Activated CD8-positive, alpha-beta memory T cell treated with anti-CD3 and anti-CD28 coated beads for 1 hour (primary cell): ENCODE measurements at places on chromosomes 13 and 19.

- DNase-seq, result no peak
Observed at GRCh38 chr13:59476366-59476765, 687.4 kb downstream of the DIAPH3 start.

- no peak for DNase-seq
Observed at GRCh38 chr19:40150170-40150569, 41.1 kb upstream of the MAP3K10 start.

- no peak for DNase-seq
Observed at GRCh38 chr13:106561551-106562170, 6.3 kb downstream of the ARGLU1 start.

DNA sequence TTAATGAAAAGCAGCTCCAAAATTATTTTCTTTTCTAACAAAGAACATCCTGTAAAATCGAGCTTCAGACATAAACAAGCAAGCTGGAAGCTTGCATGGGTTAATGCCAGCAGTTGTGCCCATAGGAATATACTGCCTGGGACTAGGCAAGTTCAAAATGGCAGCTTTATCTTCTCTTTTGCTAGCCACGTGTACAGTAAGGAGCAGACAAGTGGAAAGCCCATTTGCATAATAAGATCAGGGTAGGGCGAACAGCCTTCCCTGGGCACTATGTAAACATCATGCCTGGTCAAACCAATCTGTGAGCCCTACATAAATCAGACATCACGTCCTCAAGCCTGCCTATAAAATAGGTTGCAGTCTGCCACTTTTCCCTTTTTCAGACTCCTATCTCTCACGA, 489.7 kb downstream of the RFC3 start:
- DNase-seq, result no peak

DNA sequence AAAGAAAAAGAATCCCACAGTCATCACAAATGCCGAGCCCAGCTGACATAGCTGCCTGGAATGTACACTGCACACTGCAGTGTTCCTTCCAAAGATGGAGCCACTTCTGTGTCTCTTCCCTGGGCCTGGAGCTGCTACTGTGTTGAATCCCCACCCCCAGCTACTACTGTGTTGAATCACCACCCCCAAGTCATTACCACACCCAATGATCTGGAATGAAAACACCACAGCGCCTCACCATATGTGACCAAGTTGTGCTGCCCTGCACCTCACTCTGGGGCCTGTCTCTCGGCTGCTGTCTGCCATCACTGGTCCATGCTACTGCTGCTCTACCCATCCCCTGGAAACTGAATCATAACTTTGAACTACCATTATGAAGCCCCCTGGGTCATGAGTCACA, 861.2 kb downstream of the UQCRFS1 start:
- no peak for DNase-seq

- DNase-seq, result no peak
Observed at GRCh38 chr19:40693150-40693788, 2.8 kb upstream of the NUMBL start.

- no peak for DNase-seq
Observed at GRCh38 chr13:103884101-103884723, 818.0 kb upstream of the SLC10A2 start.

DNA sequence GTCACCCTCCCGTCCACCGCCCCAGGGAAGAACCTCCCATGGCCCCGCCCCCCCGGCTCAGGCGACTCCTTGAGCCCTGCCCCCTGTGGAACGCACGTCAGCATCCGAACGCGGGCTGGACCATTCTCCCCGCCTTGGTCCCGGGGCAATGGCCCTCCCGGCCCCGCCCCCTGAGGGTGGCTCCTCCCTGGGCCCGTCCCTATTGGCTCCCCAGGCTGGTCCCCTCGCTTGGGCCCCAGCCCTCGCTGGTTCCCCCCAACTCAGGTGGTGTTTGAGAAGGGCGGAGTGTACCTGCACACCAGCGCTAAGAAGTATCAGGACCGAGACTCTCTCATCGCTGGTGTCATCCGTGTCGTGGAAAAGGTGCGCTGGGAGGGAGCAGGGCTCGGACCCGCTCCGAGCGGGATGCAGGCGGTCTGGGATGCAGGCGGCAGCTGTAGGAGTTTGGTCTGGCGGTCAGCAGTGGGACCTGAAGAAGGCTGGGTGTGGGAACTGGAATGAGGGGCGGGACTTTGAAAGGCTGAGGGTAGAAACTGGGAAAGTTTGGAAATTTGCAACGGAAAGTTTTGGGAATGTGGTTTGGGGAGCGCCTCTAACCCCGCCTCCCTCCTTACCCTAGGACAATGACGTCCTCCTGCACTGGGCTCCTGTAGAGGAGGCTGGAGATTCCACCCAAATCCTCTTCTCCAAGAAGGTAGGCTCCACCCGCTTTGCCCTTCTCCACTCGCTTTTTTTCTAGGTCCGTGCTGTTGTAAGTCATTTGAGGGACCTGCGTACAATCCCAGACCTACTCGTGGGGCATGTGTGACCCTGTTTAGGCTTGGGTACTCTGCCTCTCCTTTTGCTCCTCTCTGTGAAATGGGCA, 609 bp downstream of the TBC1D17 start:
- peak; percentile 95 for DNase-seq

GRCh38 chr13:103431856-103432255, 365.6 kb upstream of the SLC10A2 start:
- no peak for DNase-seq

DNA sequence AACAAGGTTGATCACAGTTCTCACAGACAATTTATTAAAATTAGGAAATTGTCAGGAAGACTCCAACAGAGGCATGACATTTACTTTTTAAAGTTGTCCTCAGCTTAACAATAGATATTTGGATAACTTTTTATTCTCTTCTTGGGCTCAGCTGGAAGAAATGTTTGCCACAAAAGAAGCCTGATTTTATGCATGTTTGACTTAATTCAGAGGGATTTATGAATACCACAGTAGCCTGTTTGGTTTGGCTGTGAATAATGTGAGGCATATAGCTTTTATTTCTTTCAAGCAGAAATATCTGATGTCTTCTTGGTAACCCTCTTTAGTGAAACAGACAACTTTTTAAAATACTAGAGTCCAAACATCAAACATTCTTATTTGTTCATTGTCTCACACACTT, 1464.5 kb upstream of the SLC10A2 start:
- DNase-seq, result no peak

DNA sequence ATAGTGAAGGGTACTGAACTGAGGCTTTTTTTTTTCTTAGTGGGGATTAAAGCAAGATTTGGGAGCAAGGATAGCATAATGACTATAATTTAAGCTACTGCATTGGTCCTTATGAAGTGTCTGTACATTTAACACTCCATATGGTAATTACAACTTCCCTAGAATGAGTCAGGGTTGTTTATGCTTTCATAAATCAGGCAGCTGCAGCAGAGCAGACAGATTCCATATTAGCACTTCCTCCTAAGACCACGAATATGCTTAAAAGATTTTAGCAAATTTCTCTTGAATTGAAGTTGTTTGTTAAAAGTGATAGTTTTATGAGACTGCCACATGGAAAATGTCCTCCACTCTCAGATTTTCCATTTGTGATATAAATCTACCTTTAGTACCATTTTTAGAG, 401.1 kb upstream of the SPRY2 start:
- DNase-seq, result no peak

DNA sequence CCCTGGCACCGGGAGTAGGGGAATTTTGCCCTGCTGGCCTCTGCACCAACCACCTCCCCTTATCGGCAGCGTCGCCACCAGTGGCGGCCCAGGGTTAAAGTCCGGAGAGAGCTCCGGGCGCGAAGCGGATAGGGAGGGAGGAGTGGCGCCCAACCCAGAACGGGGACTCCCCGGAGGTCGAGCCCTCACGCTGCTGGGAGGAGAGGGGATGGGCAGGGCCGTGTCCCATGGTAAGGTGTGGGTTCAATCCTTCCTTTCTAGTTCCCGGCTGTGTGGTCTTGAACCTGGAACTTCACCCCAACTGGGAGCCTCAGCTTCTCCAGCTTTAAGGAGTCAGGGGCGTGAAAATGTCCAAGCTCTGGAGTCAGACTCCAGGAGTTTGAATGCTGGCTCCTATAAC, 23.3 kb upstream of the BCL3 start:
- no peak for DNase-seq

DNA sequence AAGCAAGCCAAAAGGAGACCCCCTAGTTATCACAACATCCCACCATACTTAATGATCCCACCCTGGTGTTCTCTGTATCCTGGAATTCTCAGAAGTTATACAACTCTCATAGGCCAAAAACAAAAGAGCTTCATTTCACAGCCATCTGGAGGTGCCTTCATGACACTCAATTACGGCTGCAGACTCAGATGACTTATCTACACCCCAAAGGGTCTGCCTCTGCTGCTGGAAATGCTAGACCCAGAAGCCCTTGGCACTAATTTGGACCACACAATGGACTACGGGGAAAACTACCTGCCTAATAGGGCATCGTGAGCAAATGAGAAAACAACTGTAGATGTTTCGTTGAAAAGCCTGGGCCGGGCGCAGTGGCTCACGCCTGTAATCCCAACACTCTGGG, 40.2 kb downstream of the BRD4 start:
- no peak for DNase-seq

GRCh38 chr13:113527272-113527958, 36.9 kb upstream of the DCUN1D2 start:
- DNase-seq, result no peak

DNA sequence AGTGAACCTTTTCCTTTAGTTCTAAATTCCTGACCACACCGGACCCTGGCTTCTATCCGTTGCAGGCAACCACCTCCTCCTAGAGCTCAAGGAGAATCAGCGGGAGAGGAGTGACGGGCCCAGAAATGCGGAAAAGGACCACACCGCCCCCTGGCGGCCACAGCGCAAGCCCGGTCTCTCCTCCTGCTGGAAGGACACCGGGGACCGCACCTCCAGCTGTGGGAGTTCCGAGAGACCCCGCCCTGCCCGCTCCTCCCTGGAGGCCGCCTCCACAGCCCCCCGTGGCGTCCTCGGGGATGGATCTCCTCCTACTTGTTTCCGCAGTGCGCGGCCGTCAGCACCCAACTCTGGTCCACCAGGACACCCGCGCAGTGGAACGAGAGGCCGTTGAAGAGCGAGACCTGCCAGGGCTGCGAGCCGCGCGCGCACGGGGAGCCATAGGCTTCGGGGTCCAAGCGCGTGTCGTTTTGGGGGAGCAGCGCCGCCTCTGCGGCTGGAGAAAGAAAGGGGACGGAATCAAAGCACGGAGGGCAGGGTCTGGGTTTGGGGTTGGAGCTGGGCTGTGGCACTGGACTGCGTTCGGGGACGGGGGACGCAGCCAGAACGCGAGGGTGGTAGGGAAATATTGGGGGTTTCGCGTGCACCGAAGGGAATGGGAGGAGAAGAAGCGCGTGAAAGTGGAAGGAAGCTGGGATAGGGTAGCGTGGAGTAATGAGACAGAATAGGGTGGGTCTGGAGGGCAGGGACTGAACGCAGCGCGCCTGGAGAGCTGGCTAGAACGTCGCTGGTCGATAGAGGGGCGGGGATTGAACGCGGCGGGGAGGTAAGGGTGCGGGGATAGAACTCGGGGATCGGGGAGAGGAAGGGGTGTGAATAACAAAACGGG, 2.5 kb downstream of the KLK10 start:
- peak; percentile 40 for DNase-seq

DNA sequence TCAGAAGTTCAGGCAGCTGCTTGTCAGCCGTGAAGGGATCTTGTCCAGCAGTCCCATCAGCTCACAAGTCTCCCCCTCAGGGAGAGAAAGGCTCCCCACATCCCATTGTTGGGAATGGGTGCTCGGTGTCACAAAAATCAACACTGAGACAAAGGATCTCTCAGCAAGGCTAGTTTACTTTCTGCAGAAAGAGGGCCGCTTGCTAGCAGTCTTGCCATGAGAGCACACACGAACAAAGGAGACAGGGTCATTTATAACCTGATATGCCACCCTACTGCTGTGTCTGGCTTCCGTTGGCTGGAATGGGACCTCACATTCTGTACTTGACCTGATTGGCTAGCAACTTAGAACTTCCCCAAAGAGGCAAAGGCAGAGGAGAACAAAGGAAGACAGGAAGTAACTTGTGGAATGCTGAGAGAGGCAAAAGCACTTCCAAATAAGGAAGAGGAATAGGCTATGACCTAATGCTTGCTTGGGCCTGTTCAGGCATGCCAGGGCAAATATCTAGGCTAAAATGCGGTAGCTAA, 8.7 kb upstream of the IGFL3 start:
- no peak for DNase-seq

DNA sequence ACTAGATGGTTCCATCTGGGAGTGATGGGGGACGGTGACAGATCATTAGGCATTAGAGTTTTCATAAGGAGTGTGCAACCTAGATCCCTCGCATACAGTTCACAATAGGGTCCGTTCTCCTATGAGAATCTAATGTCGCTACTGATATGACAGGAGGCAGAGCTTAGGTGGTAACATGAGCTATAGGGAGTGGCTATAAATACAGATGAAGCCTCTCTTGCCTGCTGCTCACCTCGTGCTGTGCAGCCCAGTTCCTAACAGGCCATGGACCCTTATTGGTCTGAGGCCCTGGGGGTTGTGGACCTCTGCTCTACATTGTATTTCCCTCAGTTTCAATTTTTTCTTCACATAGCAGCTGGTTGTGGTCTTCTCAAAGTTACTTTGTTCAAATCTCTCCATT, 56.5 kb downstream of the CDK8 start:
- no peak for DNase-seq

- DNase-seq, result no peak
Observed at GRCh38 chr13:22091222-22091970, 420.5 kb downstream of the FGF9 start.

GRCh38 chr13:27678306-27679040, 56.8 kb downstream of the POLR1D start:
- no peak for DNase-seq

DNA sequence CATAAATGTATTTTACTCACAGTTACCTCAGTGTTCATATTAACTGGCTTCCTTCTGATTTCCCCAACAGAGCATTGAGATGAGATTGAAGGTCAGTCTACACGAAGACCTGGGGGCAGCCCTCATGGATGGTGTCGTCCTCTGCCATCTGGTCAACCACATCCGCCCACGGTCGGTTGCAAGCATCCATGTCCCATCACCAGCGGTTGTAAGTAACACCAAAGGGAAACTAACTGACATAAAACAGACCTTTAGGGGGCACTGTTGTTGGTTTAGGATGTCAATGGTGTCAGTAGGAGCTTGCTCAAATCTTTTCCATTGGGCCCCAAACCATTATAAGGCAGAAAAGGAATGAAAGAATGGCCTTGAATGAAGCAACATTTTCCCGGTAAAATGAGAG, 68.2 kb downstream of the ESD start:
- no peak for DNase-seq

- no peak for DNase-seq
Observed at GRCh38 chr19:10270180-10270615, 722 bp upstream of the ICAM1 start.

- no peak for DNase-seq
Observed at GRCh38 chr13:75372517-75372916, 109.5 kb downstream of the TBC1D4 start.

- no peak for DNase-seq
Observed at GRCh38 chr13:31949486-31949885, 82.1 kb upstream of the FRY start.

DNA sequence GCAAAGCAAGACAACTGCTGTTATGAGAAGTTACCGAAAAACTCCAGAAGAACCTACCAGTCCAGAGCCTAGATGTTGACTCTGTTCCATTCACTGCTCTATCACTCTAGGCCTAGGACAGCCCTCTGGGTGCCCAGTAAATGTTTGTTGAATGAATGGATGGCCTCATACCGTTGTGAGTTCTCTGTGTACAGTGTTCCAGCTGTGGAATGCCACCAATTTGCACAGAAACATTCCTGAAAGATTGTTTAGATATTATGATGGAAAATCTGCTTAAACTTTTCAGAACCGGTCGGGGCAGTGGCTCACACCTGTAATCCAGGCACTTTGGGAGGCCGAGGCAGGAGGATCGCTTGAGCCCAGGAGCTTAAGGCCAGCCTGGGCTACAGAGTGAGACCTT, 1.3 kb upstream of the FBL start:
- no peak for DNase-seq

GRCh38 chr19:19053508-19054314, 10.1 kb upstream of the SLC25A42 start:
- peak; percentile 32 for DNase-seq
